CD4-positive, alpha-beta T cell treated with Interleukin-17A for 1 hour (primary cell): ENCODE measurements at places on chromosomes 11 and 22.

DNA sequence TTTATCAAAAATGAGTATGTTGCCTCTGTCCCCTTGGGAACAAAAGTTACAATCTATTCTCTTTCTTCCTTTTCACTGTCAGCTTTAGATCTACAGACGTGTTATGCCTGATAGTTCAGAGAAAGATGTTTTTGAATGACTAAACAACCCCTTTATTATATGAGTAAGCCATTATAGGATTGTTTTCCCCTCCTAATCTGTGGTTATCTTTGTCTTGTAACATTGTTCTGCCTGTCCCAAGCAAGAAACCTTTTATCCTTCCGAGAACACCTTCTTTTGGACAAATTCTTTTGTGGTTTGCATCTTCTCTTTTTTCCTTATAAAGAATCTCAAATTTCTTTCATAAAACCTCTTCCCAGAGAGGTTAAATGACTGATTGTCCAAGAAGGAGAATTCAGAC lies 208.4 kb downstream of the DDX10 start:
- DNase-seq: no peak

DNA sequence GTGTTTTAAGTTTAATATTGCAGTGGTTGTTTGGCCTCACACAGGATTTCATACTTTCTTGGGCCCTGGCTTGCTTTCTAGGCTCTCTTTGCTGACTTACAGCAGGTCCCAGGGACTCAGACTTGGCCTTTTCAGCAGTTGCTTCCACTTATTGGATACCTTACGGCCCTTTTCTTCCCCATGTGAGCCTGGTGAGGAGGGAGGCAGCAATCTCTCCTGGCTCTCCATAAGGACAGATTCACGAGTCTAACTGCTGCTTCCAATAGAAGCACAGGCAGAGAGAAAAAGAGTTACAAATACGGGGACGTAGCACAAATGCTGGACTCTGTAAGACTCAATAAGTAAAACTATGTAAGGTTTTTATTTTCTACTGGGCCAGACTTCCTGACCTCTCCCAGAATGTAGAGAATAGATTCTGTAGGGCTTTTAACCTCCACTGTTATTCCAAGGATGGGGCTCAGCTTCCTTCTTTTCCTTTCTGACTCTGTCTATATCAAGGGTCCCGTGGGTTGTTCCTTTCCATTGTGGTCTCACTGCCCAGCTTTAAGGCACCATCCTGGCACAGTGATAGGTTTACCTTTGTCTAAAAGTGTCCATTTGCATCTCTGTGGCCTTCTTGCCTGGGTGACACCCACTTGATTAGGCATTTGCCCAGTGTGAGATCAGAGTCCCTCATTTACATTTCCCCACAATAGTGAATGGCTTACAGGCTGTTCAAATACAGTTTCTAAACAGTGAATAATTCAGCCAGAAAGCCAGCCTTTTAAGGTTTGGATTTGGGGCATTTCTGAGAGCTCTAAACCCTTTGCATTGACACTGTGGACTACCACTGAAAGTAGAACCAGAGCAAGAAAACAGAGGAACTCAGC lies 92.8 kb downstream of the RASSF10 start:
- no peak for DNase-seq

DNA sequence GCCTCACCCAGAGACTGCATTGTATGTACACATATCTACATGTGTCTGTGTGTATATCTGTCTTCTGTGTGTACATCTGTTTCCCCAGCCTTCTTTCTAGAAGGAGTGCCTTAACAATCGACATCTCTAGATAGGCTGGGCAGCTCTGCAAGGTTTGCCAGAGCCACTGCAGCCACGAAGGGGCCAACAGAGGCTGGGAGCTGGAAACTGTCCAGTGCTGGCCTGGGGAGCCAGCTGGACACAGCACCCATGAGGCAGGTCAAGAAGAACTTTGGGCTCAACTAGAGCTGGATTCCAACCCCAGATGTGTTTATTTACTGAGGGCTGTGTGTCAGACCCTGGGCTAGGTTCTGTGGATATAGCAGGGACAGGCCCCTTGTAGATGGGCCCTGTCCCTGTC lies 3.3 kb downstream of the SGSM1 start:
- no peak for DNase-seq

- DNase-seq: no peak
Observed at GRCh38 chr11:43797337-43797736, 83.3 kb upstream of the ALKBH3 start.

GRCh38 chr11:17547932-17548331 lies 873 bp downstream of the OTOG start:
- DNase-seq: no peak

DNA sequence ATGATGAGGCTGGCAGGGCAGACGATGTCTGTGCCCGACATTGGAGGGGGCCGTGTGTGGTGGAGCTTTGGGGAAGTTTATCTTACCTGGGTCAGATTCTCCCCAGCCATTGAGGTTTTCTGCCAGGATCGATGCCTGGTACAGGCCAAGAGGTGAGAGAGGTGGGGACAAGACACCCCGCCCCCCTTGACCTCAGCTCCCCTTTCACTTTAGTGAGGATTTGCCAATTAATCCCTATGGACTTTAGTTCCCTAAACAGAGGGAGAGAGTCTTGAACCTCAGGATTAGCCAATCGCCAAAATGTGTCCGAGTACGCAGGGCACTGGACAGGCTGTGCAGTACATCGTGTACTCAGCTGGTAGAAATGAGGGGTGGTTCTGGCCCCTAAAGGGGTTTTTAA lies 541 bp downstream of the HORMAD2 start:
- no peak for DNase-seq
